Activated T-helper 1 cell treated with Interleukin-2 at 50 U/mL for 16 hours (primary cell): ENCODE measurements at places on chromosomes 6 and 20.

DNA sequence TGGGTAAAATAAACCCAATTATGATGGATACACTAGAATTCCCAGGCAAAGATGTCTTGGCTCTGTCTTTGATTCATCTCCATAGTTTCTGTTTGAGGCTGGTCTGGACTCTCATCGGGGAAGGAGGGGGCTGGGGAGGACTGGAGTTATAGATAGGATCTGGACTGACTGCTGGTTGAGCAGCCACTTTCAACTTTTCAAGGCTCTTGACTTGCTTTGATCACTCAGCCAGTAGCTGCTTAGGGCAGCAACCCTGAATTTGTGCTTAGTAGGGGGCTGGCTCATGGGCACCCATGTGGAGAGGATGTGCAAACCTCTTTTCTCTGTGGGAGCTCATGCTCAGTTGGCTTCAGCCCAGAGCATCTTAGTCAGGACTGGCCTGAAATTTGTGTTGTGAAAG lies 114.0 kb upstream of the NEDD9 start:
- no peak for DNase-seq

DNA sequence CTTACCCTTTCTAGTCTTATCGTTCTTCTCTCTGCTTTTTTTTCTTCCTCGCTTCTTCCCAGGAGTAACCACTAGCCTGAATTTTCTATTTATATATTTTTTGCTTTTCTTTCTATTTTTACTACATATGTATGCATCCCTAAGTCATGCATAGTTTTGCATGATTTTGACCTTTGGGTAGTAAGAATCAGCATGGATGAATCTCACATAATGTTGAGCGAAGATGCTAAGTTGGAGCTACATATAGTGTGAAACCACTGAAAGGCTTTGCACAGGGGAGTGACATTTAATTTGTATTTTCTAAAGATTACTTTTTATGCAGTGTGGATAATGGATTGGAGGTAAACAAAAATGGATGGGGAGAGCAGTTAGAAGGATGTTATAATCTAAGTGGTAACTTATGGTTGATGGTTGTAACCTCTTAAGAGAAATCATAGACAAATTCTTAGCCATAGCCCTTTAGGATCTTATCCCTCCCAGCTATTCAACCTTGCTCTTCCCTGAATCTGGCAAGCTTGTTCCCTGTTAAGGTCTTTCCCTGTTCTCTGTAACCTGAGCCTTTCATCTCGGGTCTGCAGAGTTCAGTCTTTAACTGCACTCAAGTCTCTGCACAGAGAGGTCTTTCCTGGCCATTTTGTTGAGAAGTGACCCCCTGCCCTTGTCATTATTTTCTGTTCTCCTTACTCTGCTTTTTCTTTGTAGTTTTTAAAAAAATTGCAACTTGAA lies 18.0 kb downstream of the PEX7 start:
- DNase-seq, result no peak

- DNase-seq, result no peak
These were observed 33.1 kb upstream of the DAAM2 start for GRCh38 chr6:39758905-39759605.

DNA sequence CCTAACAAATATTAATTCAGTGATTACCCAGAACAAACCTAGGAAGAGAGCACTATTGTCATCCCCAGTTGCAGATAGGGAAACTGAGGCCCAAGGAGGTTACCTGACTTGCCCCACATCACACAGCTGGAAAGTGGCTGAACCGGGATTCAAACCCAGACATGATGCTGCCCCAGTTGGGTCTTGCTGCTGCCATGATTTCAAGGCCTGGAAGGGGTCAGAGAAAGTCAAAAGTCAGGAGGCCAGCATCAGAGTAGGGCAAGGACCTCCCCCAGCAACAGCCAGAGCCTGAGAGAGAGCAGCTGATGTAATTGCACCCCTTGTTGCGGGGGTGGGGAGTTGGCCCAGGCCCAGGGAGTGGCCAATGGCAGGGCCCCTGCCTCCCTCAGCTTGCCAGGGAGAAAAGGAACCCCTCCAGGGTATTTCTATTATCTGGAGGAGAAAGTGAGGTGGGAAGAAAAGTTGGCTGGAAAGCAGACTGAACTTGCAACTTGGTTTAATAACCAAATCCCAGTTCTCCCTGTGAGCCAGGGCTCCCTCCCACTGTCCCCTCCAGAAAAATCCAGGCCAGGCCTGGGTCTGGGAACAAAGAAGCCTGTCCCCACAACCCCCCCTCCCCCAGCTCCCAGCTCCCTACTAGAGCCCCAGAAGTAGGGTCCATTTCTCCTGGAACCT lies 83.6 kb downstream of the MRPL14 start:
- no peak for DNase-seq

DNA sequence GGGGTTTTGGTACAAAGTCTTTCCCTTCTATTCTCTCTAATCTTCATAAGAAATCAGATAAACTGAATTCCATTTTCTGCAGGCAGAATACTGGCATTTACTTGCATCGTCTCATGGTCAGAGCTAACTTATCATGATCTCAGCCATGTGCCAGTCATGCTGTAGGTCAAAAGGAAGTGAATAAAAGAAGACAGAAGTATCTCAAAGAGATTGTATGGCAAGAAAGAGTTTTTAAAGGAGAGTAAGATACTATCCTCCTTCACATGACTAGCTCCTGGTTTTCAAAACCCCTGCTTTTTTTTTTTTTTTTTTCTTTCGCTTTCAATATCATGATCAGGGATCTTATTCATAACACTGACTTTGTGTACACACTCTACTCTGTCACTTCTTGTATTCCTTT lies 398.3 kb downstream of the C6orf118 start:
- no peak for DNase-seq

- DNase-seq, result no peak
These were observed 54.5 kb downstream of the ADGRG6 start for GRCh38 chr6:142356201-142356883.

DNA sequence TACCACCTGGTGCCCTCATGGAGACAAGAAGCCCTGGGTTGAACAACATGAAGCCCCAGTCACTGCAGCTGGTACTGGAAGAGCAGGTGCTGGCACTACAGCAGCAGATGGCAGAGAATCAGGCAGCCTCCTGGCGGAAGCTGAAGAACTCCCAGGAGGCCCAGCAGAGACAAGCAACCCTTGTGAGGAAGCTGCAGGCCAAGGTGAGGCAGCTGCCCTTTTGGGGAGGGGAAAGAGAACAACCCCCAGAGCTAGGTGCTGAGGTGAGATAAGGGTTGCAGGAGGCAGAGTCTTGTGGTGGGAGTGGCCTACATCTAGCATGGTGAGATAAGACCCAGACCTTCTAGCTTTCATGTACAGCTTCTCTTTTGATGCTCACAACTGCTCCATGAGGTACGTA lies 7.0 kb downstream of the CEP250 start:
- no peak for DNase-seq

GRCh38 chr6:1758076-1758679 lies 148.5 kb downstream of the FOXC1 start:
- no peak for DNase-seq

DNA sequence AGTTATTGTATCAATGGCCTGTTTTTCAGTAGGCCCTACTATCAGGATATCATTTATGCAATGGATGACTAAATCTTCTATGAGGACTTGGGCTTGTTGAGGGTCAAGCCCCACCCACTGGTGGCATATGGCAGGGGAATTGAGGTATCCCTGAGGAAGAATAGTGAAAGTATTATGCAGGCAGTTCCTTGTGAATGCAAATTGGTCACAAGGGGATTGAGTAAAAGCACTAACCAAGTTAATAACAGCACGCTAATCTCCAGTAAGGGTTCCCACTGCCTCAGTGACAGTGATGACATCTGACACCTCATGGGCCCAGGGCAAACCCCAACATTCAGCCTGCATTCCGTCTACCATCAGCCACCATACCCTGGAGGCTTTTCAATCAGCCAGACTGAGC lies 14.9 kb downstream of the BPIFA1 start:
- DNase-seq, result no peak

GRCh38 chr20:38225900-38226263 lies 34.7 kb downstream of the KIAA1755 start:
- DNase-seq, result no peak
